ENCODE measurements at places on chromosomes 5 and 9.

DNA sequence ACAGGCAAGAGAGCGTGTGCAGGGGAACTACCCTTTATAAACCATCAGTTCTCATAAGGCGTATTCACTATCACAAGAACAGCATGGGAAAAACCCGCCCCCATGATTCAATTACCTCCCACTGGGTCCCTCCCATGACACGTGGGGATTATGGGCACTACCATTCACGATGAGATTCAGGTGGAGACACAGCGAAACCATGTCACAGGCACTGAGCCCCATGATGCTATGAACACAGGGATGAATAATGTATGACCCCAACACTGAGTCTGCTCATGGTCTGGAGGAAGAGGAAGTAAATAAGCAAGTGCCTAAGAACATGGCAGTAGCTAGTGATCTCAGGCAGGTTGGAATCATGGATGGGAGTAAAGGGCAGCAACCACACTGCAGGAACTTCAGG lies 281.0 kb upstream of the ZNF462 start:
- DNase-seq = no peak

DNA sequence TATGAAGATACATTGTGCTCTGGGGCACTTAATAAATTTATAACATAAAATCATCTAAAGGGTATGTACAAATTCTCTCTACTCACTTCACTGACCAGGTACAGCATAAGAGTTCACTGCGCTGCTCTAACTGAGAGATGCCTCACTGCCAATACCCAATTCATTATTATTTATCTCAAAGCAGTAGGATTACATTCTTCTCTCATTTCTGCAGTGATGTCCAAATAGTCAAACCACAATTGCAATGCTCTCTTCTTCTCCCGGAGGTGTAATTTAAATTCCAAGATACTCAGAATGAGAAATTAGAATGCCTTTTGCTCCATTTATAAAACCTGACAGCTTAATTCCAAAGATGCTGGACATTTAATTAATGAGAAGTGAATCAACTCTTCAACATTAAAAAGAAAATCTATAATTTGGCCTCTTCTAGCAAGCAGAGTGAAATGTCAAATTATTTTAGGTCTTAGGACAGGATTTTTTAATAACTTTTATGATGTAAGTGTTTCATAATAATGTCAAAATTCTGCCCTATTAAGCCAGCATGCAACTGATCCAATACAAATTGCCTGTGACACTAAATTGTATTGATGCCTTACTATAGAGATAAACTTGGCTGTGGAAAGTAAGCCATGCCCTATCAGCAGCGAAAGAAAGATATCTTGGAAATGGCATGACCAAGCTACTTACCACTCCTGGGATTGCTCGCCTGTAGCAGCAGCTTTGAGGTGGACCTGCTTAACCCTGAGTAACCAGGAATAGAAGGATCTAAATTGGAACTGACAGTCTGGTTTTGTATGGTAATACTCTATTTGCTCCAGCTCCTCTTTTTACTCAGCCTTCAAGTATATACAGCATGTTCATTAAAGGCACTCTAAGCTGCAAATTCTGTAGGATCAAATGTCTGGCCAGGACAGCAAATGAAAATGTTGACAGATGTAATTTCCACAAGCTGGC lies 374.2 kb upstream of the TYRP1 start:
- no peak for DNase-seq

- no peak for DNase-seq
Measured at GRCh38 chr5:59354811-59355210, 538.7 kb downstream of the PDE4D start.

DNA sequence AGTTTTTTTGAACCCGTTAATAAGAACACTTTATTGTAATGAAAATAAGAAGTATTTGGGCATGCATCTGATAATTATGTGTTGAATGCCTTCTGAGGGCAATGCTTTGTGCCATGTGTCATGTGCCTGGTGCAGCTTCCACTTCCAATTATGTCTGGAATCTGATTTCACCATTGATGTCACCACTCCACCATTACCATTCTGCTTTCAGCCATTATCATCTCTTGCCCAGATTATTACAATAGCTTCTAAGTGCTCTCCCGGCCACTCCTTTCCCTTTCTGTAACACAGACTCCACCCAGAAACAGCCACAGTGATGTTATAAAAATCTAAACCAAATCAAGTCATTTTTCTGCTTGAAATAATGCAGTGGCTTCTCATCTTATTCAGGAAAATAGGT lies 171.7 kb downstream of the C9orf152 start:
- DNase-seq = no peak

- DNase-seq = no peak
Measured at GRCh38 chr5:11477786-11478185, 426.5 kb downstream of the CTNND2 start.

DNA sequence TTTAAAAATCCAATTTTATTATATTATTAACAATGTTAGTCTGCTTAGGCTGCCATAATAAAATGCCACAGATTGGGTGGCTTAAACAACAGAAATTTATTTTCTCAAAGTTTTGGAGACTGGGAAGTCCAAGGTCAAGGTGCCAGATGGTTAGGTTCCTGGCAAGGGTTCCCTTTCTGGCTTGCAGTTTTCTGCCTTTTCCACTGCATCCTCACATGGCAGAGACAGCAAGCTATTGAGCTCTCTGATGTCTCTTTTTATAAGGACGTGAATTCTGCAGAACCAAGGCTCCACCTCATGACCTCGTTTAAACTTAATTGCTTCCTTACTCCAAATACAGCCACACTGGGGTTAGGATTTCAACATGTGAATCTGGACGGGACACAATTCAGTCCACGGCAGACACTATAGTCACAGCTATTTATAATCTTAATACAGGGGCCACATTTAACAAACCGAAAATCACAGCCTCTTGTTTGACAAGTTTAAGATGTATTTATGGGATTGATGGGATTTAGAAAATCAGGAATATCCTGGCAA lies 174.9 kb upstream of the PUM3 start:
- DNase-seq = no peak

DNA sequence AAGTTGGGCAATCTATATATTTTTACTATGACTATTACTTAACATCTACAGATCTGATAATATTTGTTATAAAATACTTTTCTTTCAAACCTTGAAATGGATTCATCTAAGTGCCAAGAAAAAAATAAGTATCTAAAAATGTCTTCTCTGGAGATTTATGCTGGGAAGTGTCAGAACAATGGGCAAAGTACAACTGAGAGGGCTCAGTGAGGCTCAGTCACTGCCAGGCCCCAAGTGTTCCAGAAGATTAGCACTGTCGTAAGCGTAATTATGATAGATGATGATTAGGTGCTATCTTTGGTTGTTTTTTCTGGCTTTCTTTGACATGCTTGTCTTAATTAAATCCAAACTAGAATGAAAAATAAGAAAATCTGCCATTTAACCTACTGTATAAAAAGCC lies 72.2 kb upstream of the ADAMTS19 start:
- no peak for DNase-seq

GRCh38 chr5:137595396-137596079 lies 96.4 kb upstream of the SPOCK1 start:
- DNase-seq = no peak

DNA sequence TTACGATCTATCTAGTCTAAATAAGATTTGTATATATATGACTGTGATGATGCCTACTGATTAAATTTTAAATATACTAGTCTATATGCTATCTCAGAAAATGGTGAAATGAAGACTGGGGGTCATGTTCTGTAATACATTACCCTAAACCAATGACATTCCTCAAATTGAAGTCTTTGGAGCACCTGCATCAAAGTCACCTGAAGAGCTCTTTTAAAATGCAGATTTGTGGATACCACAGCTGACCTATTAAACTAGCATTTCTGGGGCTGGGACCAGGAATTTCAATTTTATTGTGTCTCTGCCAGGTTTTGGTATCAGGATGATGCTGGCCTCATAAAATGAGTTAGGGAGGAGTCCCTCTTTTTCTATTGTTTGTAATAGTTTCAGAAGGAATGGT lies 631.9 kb upstream of the DMAC1 start:
- no peak for DNase-seq

GRCh38 chr9:91282292-91282691 lies 79.4 kb downstream of the AUH start:
- DNase-seq = no peak

DNA sequence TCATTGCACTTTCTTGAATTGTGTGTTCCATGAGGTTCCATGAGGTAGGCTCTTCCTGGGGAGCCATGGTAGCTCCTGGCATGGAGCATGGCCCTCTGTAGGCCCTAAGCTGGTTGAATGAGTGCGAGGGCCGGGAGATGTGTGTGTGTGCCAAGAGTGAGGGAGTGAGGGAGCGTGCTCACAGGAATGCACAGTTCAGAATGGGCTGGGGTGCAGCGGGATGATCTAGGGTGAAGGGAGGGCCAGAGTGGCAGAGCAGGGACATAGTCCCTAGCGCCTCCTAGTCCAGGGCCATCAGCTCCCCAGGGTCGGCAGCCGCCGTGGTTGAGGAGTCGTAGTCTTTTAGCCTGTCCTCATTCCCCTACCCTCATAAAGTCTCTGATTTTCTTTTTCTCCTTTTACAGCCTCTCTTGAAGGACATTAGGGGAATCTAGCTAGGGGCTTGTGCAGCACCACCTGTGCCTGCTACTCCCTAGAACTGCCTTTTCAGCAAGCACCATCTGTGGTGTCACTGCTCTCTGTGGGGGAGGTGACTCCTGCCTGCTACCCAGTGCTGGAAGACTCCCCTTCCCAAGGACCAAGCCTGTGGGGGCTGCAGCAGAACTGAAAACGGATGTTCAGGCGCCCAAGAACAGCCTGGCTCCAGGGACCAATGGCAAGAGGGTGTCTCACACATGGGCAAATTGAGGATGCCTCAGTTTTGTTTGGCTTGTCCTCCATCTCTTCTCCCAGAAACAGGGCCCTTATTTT lies 65.3 kb upstream of the PPARGC1B start:
- DNase-seq = no peak

- DNase-seq = no peak
Measured at GRCh38 chr5:75668977-75669689, 48.1 kb downstream of the POC5 start.

DNA sequence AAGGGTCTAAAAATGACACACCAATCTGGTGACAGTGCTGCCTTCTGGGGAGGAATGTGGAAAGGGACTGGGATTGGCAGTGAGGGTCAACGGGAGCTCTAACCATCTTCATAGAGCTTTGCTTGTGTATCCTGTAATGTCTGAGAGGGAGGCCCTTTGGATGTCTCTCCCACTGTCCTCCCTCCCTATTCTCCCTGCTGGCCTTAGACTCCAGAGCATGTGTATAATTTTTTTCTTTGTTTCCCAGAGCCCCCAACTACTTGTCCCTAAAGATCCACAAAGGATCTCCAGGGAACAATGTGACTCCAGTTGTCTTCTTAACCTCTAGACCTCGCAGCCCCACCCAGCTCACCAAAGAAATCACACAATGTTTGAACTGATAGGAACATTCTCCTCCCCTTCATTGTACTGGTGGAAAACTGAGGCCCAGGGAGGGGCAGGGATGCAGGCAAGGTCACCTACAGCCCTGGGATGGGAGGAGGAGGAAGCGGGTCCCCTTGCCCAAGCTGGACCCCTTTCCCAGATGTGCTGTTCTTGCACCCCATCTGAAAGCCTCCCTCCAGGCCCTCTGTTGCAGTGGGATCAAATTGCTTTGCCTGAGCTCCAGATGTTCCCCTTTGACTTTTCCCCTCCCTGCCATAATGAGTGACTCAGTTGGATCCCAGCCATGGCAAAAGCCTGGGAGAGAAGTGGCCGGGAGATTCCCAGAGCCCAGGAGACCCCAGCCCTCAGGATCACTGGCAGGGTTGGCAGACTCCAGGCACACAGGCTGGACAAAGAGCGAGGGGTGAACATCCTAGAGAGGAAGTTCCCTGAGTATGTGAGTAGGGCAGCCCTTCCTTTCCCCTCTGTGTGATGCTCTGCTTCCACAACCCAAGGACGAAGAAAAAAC lies 21.8 kb downstream of the SPARC start:
- DNase-seq = no peak

GRCh38 chr5:57887851-57888621 lies 405.4 kb upstream of the ACTBL2 start:
- DNase-seq = no peak

GRCh38 chr5:38600329-38601045 lies 44.0 kb upstream of the LIFR start:
- DNase-seq = no peak

GRCh38 chr5:152547202-152547601 lies 142.1 kb upstream of the NMUR2 start:
- DNase-seq = no peak

DNA sequence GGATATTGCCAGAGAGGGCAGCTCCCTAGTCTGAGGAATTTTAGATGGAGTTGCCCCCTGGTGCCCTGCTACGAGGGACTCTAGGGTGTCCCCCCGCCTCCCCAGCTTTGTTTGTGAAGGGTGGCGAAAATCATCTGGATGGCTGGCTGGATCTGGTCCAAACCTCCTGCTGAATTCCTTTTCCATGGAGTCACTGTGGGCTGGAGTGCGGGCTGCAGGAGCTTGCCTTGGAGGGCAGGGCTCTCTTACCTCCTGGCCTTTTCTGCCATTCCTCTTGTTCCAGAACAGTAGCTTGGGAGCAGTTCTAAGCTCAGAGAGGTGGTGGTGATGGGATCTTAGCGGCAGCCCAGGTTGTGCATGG lies 2.1 kb downstream of the SYNPO start:
- DNase-seq = no peak

- no peak for DNase-seq
Measured at GRCh38 chr9:89042984-89043383, 51.7 kb downstream of the S1PR3 start.

DNA sequence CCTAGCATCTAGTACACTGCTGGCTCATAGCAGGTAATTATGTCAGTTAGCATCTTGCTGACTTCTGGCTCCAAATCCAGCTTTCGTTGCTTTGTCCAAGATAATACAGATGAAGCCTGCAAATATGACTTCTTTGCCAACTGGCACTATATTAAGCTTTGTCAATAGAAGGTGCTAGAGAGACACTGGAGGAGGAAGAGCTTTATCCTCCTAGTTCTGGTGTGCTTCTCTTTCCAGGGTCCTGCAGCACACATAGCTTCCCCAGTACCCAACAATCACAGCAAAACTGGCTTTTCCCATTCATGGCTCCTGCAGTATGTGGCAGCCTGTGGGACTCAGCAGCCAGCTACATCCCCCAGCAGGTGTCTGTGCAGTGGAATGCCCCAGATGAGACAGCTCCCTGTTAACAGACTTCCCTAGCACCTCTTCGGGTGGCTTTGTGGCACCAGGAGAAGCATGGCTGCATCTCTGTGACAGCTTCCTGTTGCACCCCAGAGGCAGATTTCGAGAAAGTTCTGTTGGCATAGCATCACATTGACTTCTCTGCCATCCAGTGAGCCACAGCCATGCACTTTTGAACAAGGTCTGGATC lies 147.8 kb downstream of the OXCT1 start:
- DNase-seq = no peak

GRCh38 chr9:81022177-81022576 lies 667.2 kb downstream of the TLE1 start:
- DNase-seq = no peak

- DNase-seq = no peak
Measured at GRCh38 chr9:38431116-38431515, 6.9 kb upstream of the IGFBPL1 start.

Data from substantia nigra (tissue), 51 donors.